ENCODE measurements at places on chromosomes 1 and 21.

DNA sequence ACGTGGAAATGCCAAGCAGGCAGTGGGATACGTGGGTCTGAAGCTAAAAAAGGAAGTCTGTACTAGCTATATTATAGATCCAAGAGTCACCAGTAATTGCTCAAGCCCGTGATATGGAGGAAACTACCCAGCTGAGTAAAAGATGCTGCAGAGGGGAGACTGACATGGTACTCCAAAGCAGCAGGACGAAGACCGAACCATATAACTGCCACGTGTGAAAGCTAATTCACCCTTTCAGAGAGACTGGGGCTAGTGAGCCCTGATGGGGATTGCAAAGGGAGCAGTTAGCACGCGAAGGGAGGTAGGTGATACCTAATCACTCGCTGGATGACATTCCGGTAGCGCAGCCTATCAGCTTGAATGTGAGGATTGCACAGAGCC, 316 bp downstream of the AP4B1 start:
- DNase-seq, result peak; percentile 46

- DNase-seq, result no peak
Measured at GRCh38 chr1:31668303-31668883, 23.7 kb upstream of the PEF1 start.

- no peak for DNase-seq
Measured at GRCh38 chr1:205316161-205316566, 5.4 kb downstream of the NUAK2 start.

GRCh38 chr1:246794828-246795671, 70.8 kb downstream of the SCCPDH start:
- DNase-seq, result no peak

DNA sequence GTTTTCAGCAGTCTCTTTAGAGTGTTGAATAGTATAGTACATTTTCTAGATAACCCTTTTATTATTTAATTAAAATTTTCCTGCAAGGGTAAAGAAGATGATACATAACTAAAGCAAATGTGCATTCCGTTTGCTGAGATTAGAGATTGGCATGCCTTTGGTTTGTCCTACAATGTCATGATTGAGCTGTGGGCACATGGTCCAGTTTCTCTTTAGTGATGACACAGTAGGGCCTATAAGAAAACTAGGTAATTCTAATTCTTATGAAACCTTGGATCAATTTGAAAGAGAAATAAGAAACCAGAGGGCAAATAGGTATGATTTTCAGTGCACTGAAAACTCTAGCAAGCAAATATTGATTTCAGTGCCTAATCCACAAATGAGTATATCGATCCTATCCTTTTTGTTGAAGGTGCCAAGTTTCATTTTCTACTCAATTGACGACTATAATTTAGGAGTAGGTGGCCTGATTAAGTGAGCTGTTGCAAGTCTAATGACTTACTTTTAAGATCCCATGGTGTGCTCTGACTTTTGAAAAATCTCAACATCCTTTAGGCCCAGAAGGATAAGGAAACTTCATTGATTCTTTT, 128.0 kb upstream of the KCNK1 start:
- DNase-seq, result no peak
